Endothelial cell of umbilical vein (primary cell): ENCODE measurements at places on chromosomes 4 and X. TPM values are rescaled to one million over a fixed set of nuclear protein-coding genes. Genes with fewer than 3 reads are reported as not detected.

- H3K27me3 ChIP-seq = no peaks in the 10 kb centered on the region
- no peak overlapping the region for H3K27ac ChIP-seq
- no peaks in the 10 kb centered on the region for H3K4me1 ChIP-seq
- no peak overlapping the region for H3K4me3 ChIP-seq
- no peaks in the 10 kb centered on the region for H3K36me3 ChIP-seq
These were observed 333.8 kb upstream of the TENM3 start for GRCh38 chr4:181909368-181909767.

DNA sequence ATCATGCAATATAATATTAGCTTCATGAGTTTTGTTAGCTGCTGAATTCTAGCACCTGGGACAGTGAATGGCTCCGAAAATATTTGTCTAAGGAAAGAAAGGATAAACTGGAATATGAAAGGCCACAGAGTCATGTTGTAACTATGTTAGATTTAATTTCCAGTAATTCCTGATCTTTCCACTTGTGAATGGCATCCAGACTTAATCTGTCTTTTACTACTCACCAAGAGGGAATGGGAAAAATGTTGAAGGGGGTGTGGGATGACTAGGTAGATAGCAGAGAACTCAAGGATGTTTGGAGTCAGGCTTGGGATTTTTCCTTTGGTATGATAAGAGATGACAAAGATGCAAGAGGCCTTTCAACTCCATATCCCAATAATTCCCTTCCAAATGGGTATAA is 9.4 kb downstream of the ADH6 start:
- DNase-seq = no peak
- no peaks in the 10 kb centered on the region for H3K36me3 ChIP-seq

Gene NDNF
- not detected in 2 replicates for total RNA-seq

GRCh38 chrX:3738509-3738908 is 25.1 kb upstream of the PRKX start:
- H3K4me3 ChIP-seq = no peak overlapping the region
- no peak overlapping the region for H3K27ac ChIP-seq
- DNase-seq = no peak
- H3K36me3 ChIP-seq = no peaks in the 10 kb centered on the region
- no peaks in the 10 kb centered on the region for H3K27me3 ChIP-seq

DNA sequence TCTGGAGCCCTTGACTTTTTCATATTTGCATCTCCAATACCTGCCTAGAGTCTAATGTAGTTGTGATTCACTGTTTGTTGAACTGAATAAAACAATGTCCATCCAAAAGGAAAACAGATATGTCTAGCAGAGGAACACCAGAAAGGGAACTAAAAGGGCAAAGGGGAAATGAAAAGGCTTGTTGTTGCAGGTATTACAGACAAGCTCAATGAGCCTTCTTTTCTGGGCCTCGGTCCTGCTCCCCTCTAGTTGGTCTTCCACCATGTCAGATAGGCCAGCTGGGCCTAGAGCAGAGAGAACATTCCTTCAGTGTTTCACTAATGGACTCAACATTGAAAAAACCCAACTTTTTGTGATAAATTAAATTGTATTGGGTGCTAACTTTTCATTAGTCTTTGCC is 55.4 kb downstream of the ZFX start:
- H3K4me1 ChIP-seq = no peaks in the 10 kb centered on the region
- peaks cover 2% of the 10 kb centered on the region for H3K36me3 ChIP-seq
- no peak overlapping the region for H3K4me3 ChIP-seq
- DNase-seq = no peak
- H3K27me3 ChIP-seq = no peaks in the 10 kb centered on the region

DNA sequence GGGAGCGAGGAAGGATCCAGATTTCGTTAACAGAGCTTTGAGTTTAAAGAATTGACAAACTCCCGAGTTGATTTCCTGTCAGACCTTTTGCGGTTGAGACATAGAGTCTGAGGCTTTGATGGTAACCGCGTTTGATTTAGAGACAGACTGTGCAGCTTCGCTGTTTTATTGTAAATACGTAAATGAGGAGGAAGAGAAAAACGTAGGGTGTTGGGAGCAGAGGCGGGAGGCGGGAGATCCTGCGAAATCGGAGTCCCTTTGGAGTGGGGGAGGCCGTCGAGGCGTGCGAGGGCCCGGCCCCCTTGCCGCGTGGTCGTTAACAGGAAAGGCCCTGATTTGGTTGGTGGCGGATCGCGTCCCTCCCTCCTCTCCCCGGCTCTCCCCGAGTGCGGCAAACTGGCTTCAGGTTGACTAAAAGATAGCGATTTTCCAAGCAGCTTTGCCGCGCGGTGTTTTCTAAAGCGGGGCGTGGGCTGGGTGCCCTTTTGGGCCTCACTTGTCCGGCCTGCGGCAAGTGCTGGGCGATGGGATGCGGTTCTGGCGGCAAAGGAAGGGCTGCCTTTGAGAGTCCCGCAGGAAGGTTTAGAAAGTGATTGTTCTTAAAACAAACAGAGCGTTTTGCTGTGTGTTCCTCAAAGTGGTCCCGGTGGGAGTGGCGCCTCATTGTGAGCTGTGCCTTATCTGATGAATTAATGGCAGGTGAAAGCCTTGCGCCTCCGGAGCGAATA is 857 bp downstream of the SCML1 start:
- H3K4me3 ChIP-seq = peak overlapping the region; percentile 63
- peak overlapping the region; percentile 77 for H3K27ac ChIP-seq
- no peaks in the 10 kb centered on the region for H3K36me3 ChIP-seq

Gene UGT2B11
- not detected in 2 replicates for total RNA-seq

Gene GPR173
- total RNA-seq = 8.3 and 11.3 TPM in 2 replicates

Gene RIPPLY1
- total RNA-seq = not detected in 2 replicates
